ENCODE measurements at places on chromosomes 6 and 20.
A peak's percentile ranks its signal among the peaks of the same experiment; 100 is the strongest.

DNA sequence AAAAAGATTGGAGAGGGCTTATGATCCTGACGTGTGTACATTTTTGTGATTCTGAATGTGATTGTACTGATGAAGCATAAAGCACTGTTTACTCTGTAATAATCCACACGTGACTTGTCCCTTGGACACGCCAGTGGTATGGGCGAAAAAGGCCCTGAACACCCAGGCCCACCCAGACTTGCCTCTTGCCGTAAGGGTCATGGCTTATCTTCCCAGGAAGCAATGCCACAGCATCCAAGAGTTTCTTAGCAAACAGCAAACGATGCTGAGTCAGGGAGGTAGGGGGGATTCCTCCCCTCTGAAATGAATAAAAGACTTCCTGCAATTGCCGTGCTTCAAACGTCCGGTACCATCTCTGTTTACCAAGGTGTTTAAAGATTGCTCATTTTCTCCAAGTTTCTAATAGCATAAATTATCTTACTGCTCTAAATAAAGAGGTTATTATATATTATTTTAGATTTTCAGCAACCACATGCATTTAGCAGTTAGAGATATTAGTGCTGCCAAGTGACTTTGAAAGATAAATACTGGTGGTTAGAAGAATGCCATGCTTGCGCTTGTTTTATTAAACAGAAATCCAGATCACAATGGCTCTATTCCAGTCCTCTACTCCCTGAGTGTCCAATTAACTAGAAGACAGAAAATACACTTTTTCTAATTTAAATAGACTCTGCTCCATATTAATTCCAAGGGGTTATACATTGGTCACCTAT, 212.8 kb upstream of the CST7 start:
- no peak for DNase-seq

- DNase-seq, result no peak
Measured at GRCh38 chr6:112214739-112215269, 39.6 kb downstream of the LAMA4 start.

GRCh38 chr6:10343320-10343719, 71.6 kb downstream of the TFAP2A start:
- DNase-seq, result no peak

DNA sequence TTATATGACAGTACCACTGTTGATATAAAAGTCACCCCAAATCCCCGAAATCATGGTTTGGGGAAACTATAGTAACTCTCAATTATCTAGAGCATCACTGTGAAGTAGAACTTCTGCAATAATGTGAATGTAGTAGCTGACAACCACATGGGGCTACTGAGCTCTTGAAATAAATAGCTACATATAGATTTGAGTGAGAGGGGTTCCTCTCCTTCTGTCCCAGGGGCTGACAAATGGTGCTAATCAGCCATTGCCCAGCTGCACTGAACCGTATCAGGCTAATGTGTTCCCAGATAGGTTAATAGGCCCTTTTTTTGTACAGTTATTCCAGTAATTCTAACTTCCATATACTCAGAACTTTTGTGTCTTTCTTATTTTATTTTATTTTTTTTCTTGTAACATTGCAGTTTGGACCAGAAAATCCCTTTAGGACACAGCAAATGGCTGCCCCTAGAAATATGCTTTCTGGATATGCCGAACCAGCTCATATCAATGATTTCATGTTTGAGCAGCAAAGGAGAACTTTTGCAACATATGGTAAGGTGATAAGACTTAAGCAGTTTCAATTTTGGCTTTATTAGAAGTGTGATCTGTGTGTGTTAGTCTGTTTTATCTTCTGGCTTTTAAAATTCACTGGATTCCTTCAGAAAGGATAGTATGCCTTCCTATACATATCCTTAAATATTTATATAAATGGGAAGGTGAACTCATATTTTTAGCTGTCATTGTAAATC, 21.1 kb downstream of the CDC40 start:
- DNase-seq, result no peak

DNA sequence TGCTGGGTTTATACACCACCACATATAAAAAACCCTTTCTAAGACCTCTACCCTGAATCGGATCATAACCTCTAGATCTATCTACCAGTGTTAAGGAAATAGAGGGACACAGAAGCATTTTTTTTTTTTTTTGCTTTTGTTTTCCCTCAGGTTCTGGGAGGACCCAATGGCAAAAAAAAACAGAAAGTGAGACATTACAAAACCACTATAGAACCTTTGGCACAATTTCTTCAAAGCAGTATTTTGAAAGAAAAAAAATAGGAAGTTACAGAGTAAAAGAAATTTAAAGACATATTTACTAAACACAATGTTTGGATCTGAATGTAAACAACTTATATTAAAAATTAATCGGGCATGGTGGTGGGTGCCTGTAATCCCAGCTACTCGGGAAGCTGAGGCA, 1258.7 kb upstream of the GJE1 start:
- no peak for DNase-seq

DNA sequence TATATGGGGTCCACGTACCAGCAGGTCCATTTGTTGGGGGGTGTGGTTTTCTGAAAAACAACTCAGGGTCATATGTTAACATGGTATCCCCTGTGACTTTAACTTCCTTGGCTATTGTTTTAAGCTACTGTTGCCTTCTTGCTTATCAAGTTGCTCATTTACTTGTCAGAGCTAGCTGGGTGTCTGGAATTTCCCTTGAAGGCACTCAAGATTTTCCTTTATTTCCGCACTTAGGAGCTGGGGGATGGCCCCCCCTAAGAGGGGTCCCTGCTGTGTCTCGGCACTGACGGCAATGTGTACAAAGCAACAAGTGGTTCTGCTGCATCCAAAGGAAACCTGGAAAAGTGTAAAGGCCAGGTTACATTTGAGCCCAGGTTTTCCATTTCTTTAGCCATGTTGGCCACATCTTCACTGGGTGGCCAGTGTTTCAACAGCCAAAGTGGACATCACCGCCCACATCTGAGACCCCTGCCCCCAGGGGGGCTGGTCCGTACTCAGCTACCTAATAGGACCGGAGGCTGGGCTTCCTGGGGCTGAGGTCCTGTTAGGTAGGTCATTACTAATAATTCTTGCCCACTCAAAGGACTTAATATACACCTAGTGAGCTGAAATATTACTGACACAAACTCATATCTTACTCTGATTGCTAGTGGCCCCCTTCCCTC, 24.8 kb upstream of the SYNDIG1 start:
- no peak for DNase-seq

- DNase-seq, result no peak
Measured at GRCh38 chr20:35866418-35867202, 87.7 kb downstream of the SCAND1 start.

DNA sequence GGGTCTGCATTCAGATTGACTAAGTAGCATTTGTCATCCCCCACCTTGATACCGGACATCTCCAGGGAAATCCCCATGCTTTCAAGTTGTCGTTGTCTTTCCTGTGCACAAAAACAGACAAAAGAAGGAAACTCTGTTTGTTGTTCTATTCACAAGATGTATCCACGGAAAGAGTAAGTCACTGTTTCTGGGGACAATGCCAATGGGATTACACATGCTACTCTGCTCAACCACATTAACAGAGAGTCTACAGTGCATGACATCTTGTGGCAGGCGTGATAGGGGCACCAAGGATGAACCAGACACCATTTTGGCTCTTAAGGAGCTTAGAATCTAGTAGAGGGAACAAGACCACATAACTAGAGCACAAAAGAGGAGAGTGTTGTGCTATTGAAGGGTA, 124.4 kb upstream of the NUP153 start:
- no peak for DNase-seq

DNA sequence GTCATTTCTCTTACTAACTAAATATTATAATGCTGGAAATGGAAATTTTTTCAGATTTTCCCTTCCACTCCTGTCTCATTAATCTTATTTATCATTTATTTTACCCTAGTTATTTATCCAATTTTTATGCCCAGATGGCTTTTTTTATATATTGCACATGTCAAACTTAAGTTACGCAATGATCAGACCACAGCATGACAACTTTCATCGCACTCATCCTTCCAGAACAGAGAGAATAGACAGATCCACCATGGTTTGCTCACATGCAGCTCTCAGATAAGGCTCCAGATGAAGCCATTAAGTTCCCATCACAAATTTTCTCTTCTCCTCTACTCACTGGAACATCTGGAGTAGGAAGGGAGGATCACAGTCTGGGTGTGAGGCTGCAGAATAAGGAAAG, 48.7 kb downstream of the MAP7 start:
- DNase-seq, result no peak

DNA sequence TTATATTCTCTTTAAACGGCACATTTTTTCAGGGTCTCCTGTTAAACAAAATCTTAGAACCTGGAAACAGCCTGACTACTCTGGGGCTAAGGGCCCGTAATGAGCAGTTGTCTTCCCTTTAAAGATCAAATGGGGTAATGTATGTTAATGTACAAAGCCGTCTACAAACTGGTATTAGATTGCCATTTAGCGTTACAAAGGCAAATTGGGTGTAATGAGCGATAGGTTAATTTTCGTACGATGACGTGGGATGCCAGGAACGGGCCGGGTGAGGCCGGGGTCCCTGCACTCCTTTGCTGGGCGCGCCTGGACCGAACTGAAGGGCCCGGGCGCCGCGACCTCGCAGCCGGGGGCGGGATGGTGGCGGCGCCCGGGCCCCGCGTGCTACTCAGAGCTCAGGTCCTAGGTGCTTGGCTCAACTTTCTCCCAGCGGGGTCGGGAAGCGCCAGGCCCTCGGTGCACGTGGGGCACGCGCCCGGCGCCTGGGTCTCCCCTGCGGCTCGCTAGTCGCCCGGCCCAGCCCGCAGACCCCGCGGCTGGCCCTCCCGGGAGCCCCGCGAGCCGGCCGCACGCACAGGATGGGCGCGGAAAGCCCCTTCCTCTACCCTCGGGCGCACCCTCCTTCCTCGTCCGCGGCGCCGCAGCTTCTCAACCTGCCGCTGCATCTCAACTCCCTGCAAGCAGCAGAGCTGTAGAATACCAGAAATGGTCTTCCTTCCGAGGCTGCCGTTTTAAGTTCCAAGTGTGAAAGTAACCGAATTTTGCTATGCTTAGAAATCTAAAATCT, 5.9 kb downstream of the NKX2-4 start:
- no peak for DNase-seq

- no peak for DNase-seq
Measured at GRCh38 chr20:49549801-49550551, 18.0 kb downstream of the PTGIS start.

GRCh38 chr6:146429831-146430230, 113.8 kb upstream of the RAB32 start:
- no peak for DNase-seq

DNA sequence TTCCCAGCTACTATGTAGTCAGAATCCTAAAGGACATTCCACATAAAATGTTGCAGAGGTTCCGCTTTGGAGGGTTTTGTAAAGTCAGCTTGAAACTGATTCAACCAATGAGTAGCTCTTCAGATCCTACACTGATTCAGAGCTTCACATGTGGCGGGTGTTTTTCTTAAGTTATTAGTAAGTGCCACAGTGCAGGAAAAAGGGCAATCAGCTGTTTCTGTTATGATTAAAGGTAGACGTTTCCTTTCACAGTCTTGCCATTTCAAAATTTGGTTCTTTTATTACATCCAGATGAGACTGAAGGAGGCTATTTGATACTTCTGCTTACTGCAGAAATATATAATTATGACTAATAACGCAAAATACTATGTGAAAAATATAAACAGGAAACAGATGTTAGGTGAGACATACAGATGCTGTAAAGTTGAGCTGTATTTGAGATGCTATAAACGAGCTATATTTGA, 443.9 kb downstream of the CDKAL1 start:
- DNase-seq, result no peak

GRCh38 chr6:161318456-161318855, 44.6 kb upstream of the AGPAT4 start:
- DNase-seq, result no peak

GRCh38 chr20:58596750-58597248, 54.3 kb upstream of the STX16 start:
- no peak for DNase-seq

- DNase-seq, result peak; percentile 80
Measured at GRCh38 chr6:506508-506907, 115.0 kb downstream of the IRF4 start.

- DNase-seq, result no peak
Measured at GRCh38 chr6:144012534-144012933, 4.5 kb upstream of the PLAGL1 start.

GRCh38 chr6:83824831-83825230, 28.3 kb upstream of the RIPPLY2 start:
- DNase-seq, result no peak

- no peak for DNase-seq
Measured at GRCh38 chr20:52751571-52751970, 220.6 kb upstream of the TSHZ2 start.

- no peak for DNase-seq
Measured at GRCh38 chr6:85561750-85562357, 31.8 kb downstream of the SNX14 start.

- DNase-seq, result no peak
Measured at GRCh38 chr6:79042088-79042798, 35.8 kb downstream of the PHIP start.

GRCh38 chr6:45736134-45736533, 279.5 kb downstream of the CLIC5 start:
- no peak for DNase-seq

DNA sequence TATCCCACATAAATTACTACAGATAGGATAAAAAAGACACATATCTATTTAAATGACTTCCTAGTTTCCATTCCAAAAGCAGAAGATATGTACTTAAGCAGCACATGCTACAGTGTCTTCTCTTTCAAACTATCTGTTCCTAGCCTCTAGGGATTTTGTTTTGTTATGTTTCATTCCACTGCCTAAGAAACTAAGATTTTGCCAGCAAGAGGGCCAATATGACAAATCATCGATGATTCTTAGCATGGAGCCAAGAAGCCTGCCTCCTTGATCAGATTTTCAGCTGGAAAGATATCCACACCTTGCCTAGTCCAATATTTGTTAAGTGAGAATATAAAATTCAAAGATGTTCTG, 7.0 kb downstream of the SNX5 start:
- no peak for DNase-seq
